ENCODE measurements at places on chromosomes 13 and 19. TPM values are rescaled to one million over a fixed set of nuclear protein-coding genes. Genes with fewer than 3 reads are reported as not detected.

DNA sequence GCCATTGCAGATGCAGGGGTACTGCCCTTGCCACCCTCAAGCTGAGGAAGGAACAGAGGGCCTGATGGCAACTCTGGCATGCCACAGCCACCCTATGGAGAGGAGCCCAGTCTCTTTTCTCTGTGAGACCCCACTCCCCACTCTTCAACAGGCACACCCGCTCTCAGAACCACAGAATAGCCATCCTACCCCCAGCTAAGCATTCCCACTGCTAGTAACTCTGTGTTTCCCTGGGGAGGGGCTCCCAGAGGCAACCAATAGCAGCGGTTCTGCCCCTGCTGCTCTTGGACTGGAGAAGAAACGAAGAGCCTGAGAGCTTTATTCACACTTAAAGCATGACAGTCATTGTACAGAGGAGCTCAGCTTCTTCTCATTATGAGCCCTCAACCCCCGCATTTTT, 49.3 kb downstream of the UBL3 start:
- no peak for DNase-seq

DNA sequence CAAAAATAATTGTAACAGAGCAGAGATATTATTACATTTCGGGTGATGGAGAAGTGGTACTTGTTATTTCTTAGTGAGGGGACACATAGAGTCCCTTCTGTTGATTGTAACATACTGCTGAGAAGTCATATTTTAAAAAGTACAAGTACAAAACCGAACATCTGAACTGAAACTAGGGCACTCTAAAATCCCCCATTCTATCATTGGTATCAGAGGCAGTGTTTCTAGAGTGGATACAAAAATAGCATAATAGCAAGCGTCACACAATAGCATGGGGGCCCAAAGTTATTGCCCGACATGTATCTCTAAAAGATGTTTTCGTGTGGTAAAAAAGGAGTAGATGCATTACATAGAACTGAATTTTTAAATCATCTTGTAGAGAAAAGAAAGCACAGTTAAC, 502.1 kb upstream of the SLC10A2 start:
- DNase-seq = no peak

- no peak for DNase-seq
Observed at GRCh38 chr13:106381091-106381490, 154.4 kb downstream of the EFNB2 start.

- DNase-seq = no peak
Observed at GRCh38 chr19:29593869-29594268, 12.2 kb upstream of the POP4 start.

DNA sequence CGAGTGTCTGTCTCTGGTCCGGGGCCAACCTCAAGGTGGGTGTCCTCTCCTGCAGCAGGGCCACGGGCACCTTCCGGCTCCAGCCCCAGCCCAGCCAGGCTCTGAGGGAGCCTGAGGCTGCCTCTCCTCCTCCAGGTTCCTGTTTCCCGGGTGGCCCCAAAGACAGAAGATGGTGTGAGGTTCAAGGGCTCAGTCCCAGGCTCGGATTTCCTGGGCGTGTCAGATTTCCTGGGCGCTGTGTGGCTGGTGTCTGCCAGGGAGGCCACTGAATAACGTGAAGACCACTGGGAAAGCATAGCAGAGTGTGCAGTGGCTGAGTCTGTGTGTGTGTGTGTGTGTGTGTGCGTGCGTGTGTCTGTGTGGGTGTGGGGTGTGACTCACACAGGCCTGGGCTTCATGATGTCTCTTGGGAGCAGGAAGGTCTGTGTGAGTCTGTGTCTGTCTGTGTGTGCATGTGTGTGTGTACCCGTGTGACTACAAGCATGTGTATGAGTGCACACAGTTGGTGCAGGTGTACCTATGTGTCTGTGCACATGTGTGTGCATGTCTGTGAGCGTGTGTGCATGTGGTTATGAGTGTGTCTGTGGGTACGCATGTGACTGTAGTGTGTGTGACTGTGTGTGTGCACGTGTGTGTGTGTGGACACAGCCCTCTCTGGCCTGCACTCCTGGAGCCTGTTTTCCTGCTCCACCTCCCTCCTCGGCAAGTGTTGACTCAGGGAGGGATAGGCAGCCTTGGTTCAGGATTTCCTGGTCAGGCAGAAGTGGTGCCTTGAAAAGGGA, 28.3 kb downstream of the CEBPA start:
- no peak for DNase-seq

DNA sequence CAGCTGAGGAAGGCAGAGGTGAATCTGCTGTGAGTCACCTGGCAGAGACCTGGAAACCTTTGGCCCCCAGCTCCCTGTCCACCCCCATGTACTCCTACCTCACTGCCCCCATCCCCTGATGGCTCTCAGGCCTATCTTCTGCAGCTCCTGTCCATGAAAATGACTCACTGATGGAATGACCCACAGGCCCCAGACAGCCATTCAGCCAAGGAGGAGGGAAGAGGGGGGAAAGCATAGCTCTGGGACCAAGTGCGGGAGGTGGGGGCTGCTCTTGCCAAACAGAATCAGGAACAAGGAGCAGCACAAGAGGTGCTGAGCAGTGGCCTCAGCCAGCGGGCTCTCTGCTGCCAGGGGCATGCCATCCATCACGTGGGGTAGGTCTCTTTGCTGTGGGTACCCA, 111.4 kb upstream of the C1QTNF9B start:
- DNase-seq = no peak

DNA sequence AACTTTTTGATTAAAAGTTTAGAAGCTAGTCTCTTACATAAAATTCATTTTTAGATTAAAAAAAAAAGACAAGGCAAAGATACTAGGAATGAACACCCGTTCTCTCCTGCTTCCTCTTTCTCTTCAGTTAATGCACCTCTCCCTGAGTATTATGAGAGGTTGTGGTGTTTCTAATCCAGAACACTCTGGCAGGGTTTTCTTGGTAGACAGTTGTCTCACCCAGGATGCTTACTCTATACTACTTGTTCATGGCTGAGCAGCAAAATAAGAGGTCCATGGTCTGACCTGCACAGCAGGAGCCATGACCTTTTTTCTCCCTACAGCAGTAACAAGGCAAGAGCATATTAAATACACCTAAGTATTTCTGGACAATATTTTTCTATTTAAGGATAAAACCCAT, 62.0 kb downstream of the MICU2 start:
- DNase-seq = no peak

- DNase-seq = no peak
Observed at GRCh38 chr13:36998624-36999041, 507 bp downstream of the ALG5 start.

DNA sequence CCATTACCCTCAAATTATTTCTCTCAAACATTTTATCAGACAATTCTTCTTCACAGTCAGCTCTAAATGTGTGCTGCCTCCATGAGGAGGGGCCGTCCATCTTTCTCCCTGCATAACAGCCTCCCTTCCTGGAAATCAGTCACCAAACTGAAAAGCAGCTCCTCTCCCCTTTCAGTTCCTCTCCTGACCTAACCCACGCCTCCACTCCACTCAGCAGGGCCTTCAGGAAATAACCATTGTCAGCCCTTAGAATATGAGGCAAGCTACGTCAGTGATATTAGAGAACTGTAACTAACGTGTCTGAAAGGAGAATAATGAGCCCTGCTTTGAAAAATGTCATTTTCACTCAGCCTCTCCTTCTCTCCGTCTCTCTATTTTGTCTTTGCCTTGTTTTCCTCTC, 116.2 kb downstream of the OLFM4 start:
- no peak for DNase-seq

DNA sequence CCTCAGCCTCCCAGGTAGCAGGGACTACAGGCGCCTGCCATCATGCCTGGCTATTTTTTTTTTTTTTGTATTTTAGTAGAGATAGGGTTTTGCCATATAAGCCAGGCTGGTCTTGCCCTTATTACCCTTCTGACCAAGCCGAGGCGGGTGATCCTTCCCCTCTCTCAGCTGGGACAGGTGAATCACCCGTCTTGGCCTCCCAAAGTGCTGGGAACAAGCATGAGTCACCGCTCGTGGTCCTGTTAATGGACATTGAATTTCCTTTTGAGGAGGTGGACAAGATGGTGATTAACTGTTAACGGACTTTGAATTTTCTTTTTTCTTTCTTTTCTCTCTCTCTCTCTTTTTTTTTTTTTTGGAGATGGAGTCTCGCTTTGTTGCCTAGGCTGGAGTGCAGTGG, 10.6 kb downstream of the CD70 start:
- no peak for DNase-seq

ZNF749 gene
- total RNA-seq = 2.5 TPM

GJA3 gene
- total RNA-seq = not detected
